ENCODE measurements at places on chromosomes 7 and 10. TPM values are rescaled to one million over a fixed set of nuclear protein-coding genes. Genes with fewer than 3 reads are reported as not detected.

Gene MLXIPL
- 0.03 TPM for total RNA-seq

GRCh38 chr10:111579473-111579872 lies 502.6 kb downstream of the ADRA2A start:
- no peak for DNase-seq

GRCh38 chr10:104617831-104618230 lies 23.3 kb upstream of the SORCS3 start:
- no peak for DNase-seq

Gene LBX1
- not detected for total RNA-seq

Gene DKK1
- total RNA-seq: 0.90 TPM

Gene ABCA13
- 4.1 TPM for total RNA-seq

DNA sequence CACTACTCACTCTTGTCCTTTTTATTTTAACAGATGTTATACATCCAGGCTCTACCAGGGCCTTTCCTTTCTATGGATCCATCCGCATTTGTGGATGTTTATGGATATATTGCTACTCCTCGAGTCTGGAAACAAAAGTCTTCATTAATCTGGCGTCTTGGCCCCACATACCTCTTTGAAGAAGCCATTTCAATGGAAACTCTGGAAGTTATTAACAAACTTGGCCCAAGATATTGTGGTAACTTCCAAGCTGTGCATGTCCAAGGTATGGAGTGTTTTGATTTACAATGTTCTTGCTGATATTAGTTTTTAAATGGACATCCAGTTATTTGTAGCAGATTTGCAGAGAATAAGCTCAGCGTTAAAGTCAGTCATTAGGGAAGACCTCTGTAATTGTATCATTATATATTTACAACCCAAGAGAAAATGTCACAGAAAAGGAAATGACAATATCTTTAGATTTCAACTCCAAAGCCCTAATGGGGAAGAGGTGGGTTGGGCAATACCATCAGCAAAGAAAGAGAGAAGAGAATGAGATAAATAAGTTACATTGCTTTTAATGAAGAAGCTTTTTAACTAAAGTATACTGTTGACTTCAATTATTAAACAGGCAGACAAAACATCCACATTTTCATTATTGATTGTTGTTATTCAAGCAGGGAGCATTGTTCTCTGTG lies 102.1 kb downstream of the WDFY4 start:
- DNase-seq: no peak

DNA sequence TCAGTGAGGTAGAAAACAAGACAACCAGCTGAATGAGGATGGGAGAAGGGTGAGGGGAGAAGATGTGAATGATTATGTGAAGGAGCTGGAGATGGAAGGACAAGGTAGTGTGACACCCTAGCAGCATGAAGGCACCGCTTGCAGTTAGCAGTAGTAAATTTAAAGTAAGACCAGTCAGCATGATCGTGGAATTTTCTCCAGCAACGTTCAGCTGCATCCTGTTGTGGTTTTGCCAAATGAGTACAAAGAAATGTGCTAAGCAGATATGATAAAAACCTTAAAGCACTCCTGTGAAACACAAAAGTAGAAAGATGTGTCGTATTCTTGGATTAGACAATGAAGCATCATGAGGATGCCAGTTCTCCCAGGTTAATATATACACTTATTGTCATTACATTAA lies 34.1 kb upstream of the IFRD1 start:
- no peak for DNase-seq

DNA sequence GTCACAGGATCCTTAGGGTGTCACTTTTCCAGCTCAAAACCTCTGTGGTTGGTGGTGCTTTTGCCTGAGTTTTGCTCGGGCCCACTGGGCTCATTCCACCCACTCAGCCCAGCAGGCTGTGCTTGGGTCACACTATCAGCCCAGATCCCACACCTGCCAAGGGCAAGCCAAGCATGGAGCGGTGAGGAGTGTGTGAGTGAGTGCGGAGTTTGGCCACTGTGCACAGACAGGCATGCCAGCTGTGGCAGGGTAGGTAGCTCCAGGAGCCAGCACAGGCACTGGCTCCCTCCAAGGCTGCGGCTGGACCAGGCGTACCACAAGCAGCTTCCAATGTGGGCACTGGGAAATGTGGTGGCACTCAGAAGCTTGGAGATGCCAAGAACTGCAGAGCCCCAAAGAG lies 43.9 kb upstream of the TECTB start:
- no peak for DNase-seq

GRCh38 chr7:110522061-110522760 lies 568.7 kb upstream of the LRRN3 start:
- no peak for DNase-seq

DNA sequence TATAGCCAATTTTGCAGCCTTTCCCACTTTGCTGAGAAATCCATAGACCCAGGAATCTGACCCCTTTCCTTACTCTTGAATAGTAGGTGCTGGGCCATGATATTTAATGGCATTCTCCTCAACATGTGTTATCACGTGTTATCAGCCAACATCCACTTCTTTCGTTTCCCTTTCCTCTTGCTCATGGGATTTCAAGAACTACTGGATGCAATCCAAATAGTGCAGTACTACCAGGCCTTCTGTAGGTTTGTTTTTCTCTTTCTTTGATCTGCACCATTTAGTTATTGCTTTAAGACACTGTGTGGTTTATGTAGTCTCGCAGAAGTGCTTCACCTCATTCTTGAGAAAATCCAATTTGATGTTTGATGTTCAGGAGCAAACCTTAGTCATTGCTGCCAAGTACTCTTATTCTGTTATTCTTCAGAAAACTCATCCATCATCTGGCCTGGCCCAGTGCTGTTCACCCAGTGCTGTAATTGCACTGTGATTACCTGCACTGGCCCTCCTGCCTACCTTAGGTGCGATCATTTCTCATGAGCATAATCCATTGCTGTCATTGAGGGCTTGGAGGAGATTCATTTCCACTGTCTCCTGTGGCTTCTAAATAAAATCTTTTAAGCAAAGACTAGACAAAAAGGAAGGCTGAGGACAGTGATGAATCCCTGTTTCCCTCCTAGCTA lies 315.3 kb downstream of the BMPER start:
- DNase-seq: no peak

DNA sequence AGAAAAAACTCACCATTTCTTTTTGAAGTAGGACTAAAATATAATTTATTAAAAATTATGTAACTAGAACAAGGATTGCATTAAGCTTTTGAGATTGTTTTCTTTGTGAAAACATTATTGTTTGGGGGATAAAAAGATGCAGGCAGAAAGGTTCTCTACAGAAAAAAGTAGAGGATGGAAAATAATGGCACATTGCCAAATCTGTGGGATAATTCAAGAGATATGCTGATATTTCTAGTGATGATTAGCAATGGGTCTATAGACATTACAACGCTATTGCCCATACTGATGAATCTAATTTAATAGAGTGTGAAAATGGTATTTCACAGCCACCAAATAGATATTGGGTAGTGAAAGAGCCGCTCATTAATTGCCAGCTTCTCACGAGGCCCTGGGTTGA lies 204.3 kb downstream of the RAPGEF5 start:
- no peak for DNase-seq

Gene INA
- total RNA-seq: 0.37 TPM

Gene GIMAP2
- total RNA-seq: 12.6 TPM

Gene MYL7
- not detected for total RNA-seq

Gene VIPR2
- total RNA-seq: not detected

- DNase-seq: no peak
These were observed 103.0 kb downstream of the ADAM22 start for GRCh38 chr7:88037050-88037449.

Gene RBAK
- 15.4 TPM for total RNA-seq

DNA sequence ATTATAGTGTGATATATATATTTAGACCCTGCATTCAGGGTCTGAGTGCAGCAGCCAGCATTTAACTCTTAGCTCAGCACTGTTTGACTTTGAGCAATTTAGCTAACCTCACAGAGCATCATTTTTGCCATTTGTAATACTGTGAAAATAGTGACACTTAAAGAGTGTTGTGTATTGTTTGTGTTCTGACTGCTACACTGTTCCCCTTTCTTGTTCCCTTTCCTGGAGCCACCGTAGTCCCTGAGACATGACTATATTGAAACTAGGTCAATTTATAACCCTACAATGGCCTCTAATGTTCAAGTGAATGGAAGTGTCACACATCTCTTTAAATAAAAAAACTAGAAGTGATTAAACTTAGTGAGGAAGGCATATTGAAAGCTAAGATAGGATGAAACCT lies 20.3 kb upstream of the CD36 start:
- no peak for DNase-seq

GRCh38 chr10:130230611-130231010 lies 94.4 kb downstream of the GLRX3 start:
- DNase-seq: no peak

Gene LRRC4
- not detected for total RNA-seq

DNA sequence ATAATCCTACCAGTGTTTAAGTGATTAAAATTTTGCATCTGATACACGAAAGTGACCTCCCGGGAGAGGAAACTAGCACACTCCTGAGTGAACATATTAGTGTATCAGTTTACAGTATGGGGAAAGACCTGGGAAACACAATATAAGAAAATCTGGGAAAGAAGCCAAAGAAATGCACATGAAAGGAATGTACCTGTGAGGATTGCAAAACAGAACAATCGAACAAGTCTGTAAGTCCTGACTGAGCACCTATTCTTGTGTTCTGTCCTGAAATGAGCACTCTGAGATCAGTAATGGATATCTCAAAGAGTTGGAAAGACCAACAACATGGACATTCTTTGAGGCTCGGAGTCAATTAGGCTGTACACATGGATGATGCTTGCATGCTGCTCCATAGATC lies 554.7 kb downstream of the SORCS3 start:
- no peak for DNase-seq

Measured in SK-MEL-5 (cell line).